Forelimb muscle (tissue), 1 donor: ENCODE measurements at places on chromosomes 4 and X.

- no peak for DNase-seq
Observed at GRCh38 chr4:67499799-67500198, 45.5 kb downstream of the CENPC start.

DNA sequence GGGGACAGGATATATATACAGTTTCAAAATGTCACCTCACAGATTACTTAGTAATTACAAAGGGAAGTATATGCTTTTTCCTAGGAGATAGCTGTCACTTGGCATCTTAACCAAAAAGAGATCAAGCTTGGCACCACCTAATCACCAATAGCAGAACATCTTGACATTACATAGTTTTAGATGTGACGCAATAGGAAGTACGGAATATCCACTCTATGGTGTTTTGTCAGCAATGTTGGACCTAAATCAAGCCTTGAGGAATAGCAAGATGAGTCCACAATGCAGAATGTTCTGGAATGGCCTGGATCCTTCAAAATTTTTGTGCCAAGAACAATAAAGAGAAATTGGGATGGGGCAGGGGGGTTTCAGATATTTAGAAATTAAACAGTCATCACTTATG lies 1488.2 kb downstream of the FSTL5 start:
- DNase-seq: no peak

GRCh38 chrX:123408821-123409737 lies 225.0 kb downstream of the GRIA3 start:
- DNase-seq: no peak

DNA sequence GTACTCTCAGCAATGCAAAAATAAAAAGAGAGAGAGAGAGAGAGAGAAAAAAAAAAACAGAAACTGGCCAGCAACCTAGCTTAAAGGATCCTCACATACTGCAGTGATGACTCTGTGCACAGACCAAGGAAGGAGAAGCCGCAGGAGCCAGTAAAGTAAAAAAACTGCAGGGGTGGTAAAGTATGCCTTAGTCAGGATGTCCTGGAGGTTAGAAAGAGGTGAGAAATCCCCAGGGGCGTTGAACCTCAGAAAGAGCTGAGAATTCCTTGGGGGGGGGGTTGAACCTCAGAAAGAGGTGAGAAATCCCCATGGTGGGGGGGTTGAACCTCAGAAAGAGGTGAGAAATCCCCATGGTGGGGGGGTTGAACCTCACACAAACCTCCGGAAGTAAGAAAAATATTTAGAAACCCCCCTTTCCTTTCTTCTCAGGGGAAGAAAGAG lies 48.0 kb downstream of the MAGEA9 start:
- DNase-seq: no peak

- DNase-seq: no peak
Observed at GRCh38 chr4:154984616-154985015, 203.5 kb downstream of the RBM46 start.

- no peak for DNase-seq
Observed at GRCh38 chrX:93422693-93423092, 250.7 kb downstream of the NAP1L3 start.

DNA sequence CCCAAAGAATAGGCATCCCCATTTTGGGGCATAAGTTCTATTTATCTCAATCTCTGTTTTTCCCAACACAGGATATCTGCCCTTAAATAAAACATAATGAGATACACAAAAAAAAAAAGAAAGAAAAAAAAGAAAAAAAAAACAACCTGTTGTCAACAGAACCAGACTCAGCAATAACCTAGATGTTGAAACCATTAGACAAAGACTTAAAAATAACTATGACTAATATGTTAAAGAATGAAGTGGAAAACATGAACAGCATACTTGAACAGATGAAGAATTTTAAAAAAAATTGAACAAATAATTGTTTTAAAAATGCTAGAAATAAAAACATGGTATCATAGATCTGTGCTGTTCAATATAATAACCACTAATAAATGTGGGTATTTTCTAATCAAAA lies 93.4 kb upstream of the RXFP1 start:
- DNase-seq: no peak

- DNase-seq: no peak
Observed at GRCh38 chr4:99507762-99508161, 3.1 kb upstream of the C4orf17 start.

DNA sequence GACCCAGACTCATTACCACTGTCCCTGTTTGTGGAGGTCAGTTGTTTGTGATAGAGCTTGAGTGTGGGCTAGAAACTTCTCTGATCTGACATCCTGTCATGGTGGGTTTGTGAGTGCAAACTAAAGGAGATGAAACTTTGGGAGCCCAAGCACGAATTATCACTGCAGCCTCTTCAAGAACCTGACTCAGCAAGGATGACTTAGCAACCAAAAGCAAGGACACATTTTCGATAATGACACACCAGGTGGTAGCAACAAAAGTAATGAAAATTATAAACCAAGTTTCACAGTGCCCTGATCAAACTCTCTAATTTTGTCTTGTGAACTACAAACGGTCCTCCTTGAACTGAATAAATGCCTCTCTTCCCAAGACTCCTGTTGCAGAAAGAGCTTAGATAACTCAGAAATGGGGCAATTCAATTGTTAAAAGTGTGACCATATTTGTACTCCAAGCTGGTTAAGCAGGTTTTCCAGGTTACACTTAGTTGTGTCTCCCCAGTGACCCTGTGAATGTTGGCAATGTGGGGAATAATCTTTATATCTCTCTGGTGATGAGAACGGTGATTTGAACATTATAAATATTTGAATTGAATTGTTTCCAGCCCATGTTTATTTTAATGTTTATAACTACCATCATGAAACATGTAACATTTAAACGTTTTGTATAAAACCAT lies 52.6 kb upstream of the ATP8A1 start:
- no peak for DNase-seq

DNA sequence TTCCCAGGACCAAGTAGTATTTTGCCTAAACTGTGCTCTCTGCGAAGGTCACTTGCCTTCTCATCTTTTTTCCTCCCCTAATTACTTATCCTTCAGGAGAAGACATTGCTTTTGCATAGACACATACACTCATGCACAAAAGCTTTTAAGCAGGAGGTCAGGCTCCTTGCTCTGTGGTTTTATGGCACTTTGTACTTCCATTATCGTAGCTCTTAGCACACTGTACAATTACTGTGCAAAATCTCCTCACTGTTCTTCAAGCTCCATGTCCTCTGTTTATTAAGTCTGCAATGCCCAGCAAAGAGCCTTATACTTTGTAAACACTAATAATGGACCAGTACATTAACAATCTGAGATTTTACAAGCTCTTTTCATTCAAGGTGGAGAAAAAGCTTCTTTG lies 188.4 kb upstream of the GNPDA2 start:
- DNase-seq: no peak

DNA sequence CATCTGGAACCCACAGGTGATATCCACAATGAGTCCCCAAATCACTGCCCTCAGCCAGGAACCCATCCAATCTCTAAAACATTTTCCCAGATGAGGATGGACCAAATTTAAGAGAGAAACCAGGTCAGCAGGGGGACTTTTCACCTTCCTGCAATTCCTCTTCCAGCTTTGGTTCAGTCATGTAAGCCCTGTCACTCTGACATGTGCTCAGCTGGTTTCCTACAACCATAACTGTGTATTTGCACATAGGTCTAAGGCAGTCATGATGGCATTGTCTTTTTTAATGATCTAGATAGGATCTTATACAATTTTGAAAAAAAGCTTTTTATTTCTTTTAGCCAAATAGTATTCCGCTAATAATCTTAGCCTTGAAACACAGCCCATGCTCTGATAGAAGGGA lies 6.5 kb downstream of the CXXC4 start:
- no peak for DNase-seq

GRCh38 chrX:38856670-38857265 lies 55.5 kb downstream of the MID1IP1 start:
- no peak for DNase-seq

- DNase-seq: no peak
Observed at GRCh38 chr4:86685401-86685800, 91.3 kb downstream of the PTPN13 start.

- no peak for DNase-seq
Observed at GRCh38 chr4:94833394-94833793, 75.6 kb downstream of the BMPR1B start.

DNA sequence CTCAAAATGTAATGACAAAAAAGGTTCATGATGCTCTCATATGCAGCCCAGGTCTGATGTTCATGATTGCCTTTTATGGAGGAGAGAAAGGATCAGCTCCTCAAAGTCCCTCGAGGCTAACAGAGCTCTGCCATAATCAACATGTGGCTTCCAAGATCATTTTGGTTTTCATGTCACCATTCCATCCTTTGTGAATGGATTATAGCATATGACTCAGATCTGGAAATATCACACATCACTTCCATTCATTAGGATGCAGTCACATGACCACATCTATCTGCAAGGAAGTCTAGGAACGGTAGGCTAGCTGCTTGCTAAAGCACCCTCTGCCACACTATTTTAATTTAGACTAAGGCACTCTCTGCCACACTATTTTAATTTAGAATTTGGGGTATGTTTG lies 77.6 kb downstream of the COX18 start:
- DNase-seq: no peak

- no peak for DNase-seq
Observed at GRCh38 chr4:113148925-113149324, 99.5 kb downstream of the ANK2 start.

DNA sequence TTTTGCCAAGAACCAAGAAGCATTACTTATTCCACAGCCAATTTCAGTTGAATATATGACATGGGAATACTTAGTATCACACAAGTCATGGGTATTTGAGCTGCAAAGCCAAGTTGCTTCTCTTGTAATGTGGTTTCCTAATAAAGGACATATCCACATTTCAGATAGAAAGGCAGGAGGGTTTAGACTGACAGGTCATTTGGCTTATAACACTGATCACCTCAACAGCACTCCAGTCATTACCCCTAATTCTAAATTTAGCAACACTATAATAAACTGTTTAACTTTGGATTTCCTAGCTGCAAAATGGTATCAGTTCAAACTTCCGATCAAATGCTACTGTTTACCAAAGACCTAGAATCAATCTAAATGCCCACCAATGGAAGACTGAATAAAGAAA lies 114.0 kb upstream of the FTHL17 start:
- DNase-seq: no peak

- no peak for DNase-seq
Observed at GRCh38 chrX:106069048-106069447, 30.5 kb upstream of the SERPINA7 start.

GRCh38 chrX:71057848-71058530 lies 10.1 kb downstream of the SNX12 start:
- no peak for DNase-seq

DNA sequence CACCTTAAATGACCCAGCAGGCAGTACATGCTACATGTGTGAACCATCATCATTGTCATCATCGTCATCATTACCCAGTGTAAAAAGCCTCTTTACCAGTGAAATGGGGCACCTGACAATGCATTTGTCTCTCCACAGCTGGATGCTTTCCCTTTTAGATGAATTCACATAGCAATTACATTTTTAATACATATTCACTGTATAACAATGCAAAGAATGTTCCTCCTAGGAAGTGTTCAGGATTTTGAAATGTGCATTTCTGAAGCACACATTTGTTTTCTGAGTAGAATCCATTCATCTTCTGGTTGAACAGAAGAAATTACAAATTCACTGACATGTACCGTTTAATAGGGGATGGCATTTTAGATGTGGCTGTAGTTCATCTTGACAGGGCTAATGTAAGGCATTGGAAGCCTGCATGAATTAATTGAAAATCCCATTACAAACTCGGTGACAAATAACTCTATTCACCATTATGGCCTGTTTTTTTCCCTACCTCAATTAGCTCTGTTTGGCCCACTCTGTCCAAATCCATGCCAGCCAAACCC lies 111.1 kb downstream of the SH3RF1 start:
- DNase-seq: no peak
